ENCODE measurements at places on chromosomes 4 and X.

GRCh38 chr4:534101-534575 is 35.1 kb downstream of the PIGG start:
- no peak for DNase-seq

- no peak for DNase-seq
These were observed 10.8 kb upstream of the PITX2 start for GRCh38 chr4:110633358-110634341.

GRCh38 chr4:101230801-101231426 is 116.4 kb downstream of the PPP3CA start:
- no peak for DNase-seq

- no peak for DNase-seq
These were observed 30.8 kb downstream of the RTL5 start for GRCh38 chrX:72100824-72101351.

- no peak for DNase-seq
These were observed 81.7 kb downstream of the PDGFC start for GRCh38 chr4:156889616-156890594.

DNA sequence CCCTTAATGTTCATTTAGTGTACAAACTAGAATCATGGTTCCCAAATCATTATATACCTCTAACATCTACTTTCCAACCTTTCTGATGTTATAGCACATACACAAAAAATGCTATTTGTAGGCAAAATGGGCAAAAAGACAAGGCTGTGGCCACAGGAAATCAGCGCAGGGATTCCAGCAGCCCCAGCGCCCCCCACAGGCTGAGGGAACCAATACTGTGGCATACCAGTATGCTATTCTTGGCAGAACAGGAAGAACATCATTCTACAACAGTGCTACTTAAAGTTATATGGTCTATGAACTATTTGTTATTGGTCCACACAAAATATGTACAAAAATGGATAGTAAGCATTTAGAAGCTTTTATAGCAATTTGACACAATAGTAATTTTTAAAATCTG is 25.3 kb downstream of the STEEP1 start:
- DNase-seq, result no peak

DNA sequence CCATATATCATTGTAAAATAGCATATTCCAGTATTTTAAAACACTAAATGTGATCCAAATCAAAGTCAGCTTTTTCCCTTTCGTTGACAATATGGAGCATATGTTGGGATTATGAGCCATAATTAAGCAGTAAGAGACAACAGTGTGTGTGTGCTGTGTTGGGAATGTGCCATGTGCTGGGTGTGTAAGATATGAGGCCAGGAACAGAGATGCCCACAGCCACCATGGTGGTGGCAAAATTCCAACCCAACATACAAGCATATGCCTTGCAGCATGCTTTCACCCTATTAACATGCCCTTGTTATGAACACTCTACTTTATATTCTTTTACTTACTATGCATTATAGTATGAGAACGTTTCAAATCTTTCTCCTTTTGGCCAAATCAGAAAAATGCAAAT is 1560.4 kb upstream of the TENM3 start:
- no peak for DNase-seq

- no peak for DNase-seq
These were observed 33.8 kb downstream of the FGFRL1 start for GRCh38 chr4:1045193-1045594.

DNA sequence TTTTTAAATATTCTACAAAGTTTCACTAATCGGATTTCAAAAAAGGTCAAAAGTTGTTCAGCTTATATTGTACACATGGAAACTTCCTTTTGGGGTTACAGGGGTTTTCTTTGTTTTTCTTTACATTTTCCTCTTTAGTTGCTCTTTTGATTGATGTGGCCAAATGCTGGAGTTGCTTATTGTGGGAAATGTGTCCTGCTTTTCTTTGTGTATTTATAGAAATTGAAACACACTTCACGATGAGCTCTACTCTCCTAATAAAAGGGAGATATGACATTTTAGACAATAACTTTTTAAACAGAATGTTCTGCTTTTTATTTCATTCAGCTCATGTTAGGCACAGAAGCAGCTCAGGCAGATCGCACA is 50.7 kb upstream of the SPRY1 start:
- DNase-seq, result no peak

- DNase-seq, result no peak
These were observed 434.8 kb upstream of the IGFBP7 start for GRCh38 chr4:57544811-57545654.

- DNase-seq, result no peak
These were observed 8.7 kb upstream of the MSANTD1 start for GRCh38 chr4:3239998-3240920.
